ENCODE measurements at places on chromosomes 5 and 9.
A peak's percentile ranks its signal among the peaks of the same experiment; 100 is the strongest.

GRCh38 chr5:167770461-167770860 is 521.0 kb upstream of the WWC1 start:
- no peak for DNase-seq

DNA sequence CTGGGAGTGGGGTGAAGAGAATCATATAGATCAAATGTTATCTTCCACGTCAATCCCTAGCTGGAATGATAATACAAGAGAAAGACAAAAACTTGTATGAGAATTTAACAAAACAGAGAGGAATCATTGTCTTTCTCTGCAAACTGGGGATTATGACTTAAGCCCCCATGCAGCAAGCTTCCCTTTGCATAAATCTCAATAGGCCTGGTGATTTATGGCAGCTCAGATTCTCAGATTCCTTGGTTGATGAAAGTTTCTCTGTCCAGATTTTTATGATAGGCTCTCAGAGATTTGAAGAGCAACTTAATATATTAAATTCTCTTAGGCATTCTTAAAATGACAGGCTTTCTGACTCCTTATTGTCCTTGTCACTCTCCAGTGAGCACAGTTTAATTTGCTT is 56.0 kb downstream of the RASGRF2 start:
- DNase-seq: no peak

GRCh38 chr5:95781101-95781583 is 41.4 kb downstream of the GLRX start:
- DNase-seq: peak; percentile 16

DNA sequence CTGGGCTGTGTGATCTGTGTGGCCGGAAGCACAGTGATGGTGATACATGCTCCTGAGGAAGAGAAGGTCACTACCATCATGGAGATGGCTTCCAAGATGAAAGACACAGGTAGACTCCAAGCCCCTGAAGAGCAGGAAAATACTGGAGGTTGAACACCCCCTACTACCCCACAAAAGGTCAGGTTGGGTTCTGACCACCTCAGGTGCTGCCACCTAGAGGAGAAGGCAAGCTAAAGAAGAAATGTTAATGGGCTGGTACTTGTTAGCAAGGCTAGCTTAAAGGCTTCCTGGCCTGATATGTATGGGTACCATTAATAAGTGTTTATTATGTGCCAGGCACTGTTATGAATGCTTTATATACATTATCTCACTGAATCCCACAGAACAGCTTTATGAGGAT is 11.7 kb downstream of the NIPAL4 start:
- DNase-seq: no peak

DNA sequence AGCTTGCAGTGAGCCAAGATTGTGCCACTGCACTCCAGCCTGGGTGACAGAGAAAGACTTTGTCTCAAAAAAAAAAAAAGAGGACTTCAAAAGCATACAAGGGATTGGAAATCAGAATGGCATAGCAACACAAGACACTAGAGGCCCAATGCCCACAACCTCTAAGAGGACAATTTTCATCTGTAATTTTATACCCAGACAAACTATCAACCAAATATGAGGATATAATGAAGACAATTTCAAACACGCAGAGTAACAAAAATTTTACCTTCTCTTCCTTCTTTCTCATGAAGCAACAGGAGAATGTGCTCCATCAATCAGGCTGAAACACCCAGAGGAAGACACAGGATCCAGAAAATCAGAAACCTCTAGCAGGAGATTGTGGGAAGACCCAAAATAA is 46.8 kb downstream of the GCNT4 start:
- DNase-seq: no peak

- DNase-seq: no peak
These were observed 83.5 kb upstream of the RIOK2 start for GRCh38 chr5:97266576-97266975.

DNA sequence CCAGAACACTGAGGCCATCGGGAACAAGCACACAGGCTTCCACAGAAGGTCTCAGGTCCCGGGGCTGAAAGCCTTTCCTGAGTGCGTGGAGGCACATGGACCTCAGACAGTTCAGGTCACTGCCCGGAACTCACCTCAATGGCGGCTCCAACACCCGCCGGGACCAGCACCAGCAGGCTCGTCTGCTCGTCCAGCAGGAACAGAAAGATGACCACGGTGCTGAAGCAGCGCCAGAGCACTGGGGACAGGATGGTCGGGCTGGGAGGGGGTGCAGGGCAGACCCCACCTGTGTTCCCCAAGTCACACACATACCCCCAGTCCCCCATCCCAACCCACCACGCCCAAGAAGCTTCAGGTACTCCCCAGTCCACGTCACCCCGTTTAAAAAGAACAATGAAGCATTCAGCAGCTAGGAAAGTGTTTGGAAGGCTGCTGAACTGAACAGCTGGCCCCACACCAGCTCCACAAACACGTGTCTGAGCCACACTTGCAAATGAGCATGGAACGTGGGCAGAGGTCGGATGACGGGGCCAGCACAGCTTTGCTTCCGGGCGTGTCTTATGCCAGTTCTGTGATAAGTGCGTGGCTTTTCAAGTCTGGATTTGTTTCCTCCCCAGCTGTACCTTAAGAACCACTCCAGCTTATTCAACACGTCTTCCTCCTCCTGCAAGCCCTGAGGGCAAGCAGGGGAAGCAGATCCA is 14.6 kb downstream of the CLPTM1L start:
- DNase-seq: no peak

DNA sequence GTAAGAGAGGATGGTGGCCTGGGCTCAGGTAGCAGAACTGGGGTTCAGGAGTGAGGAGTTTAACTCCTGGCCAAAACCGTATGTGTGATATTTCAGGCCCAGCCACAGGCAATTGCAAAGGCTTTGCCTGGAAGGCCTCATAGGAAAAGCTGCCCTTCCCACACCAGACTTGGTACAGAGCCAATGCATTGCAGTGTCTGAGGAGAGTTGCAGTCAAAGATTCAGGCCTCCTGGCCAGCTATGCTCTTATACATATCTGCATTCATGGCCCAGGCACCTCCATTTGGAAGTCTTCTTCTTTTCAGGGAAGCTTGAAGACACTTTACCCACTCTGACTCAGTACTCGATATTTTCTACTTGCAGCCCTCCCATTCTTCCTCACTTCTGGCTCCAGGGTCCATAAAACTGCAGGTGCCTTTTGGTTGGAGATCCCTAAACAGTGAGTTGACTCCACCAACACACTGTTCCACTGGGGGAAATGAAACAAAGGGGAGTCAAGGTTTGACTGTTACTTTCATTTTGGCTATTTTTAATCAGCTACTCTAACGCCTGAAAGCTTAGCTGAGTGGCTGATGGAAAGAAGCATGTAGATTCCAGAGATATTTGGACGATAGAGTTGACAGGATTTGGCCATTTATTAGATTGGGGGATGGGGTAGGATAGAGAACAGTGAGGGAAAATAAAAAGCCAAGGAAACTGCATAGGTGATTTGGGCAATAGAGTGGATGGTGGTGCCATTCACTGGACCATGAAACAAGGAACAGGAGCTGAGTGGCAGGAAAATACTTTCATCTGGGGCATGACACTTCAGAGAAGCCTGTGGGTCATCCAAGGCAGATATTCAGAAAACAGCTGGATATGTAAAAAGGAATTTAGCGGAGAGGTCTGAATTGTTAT is 30.6 kb upstream of the IL33 start:
- no peak for DNase-seq

GRCh38 chr5:2901096-2901495 is 149.6 kb upstream of the IRX2 start:
- no peak for DNase-seq

GRCh38 chr5:125043781-125044391 is 297.4 kb upstream of the ZNF608 start:
- peak; percentile 11 for DNase-seq

DNA sequence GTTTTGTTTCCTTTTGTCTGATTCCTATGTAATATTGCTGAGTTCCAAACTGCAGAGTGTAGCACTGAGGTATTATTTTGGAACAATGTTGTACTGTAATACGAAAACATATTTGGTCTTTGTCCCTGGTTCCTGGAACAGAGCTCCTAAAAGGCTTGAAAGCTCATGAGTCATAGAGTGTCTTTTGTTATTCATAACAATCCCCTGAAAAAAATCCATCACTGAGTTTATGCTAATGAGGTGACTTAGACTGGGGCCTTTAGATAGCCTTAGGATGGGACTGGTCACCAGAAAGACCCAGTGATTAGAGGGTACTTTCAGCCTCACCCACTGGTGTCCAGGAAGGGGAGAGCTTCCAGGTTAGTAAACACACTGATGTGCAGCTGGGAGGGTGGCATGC is 132.7 kb upstream of the POU5F2 start:
- no peak for DNase-seq

DNA sequence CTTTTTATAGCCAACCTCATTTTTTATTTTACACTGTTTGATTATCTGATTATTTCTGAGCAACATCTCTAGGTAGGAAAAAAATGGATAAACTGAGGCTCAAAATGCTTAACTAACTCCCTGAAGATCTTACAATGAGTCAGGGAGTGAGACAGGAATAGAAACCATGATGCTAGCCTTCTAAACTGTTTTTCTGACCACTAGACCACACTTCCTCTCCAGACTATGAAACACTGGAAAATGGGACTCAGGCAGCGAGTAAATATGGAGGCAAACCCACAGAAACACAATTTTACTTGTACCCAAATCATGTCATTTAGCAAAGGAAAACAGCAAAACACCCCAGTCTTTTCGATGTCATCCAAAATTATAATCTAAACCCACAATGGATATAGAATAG is 129.9 kb upstream of the ANKH start:
- no peak for DNase-seq

GRCh38 chr9:78928625-78929405 is 631.9 kb downstream of the PSAT1 start:
- DNase-seq: no peak

DNA sequence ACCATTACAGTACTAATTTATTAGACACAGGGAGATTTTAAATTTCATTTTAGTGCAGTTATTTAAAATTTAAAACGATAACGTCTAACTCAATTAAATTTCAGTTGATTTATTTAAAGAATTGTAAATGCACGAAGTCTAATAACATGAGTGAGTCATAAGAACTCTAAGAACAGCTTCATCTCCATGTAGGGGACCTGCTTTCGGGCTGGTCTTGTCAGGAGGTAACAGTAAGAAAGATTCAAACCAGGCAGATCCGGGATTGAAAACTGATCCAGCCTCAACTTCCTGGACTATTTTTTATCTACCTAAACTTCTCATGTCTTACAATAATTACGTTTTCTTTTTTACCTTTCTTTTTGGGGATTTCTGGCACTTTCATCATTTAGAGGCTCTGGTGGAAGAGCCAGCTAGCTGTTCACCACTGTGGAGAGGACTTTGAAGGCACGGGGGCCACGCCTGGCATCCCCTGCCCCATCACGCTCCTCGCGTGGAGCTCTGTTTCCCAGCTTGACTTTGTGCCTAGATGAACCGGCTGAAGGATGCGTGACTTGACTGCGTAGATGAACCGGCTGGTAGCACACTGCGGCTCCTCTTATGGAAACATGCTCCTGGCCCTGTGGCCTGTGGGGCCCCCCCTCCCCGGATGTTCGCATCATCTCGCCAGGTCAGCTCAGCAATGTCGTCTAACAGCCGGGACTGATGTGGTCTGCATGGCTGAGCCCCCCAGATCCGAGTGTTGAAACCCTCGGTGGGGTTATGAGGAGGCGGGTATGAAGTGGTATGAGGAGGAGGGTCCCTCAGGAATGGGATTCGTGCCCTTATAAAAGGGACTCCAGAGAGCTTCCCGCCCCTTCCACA is 26.0 kb downstream of the NDUFS6 start:
- no peak for DNase-seq

DNA sequence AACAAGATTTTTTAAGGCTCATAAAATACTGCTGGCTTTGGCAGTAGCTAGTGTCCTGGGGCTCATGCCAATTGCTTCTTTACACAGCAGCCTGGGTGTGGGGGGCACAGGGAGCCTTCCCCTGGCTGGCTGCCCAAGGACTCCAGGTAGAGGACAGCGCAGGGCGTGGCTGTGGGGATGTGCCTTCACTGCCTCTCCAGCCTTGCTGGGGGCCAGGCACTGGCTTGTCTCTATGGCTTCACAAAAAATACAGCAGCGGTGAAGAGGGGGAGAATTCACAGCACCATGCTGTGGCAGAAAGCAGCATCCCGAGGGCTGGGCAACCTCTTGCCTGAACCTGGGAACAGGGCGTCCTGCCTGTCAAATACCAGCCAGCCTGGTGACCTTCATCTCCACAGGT is 57.4 kb downstream of the DAP start:
- no peak for DNase-seq

GRCh38 chr5:19555436-19555835 is 432.6 kb downstream of the CDH18 start:
- DNase-seq: no peak

- peak; percentile 32 for DNase-seq
These were observed 307.8 kb downstream of the GADD45G start for GRCh38 chr9:89912605-89912953.

- no peak for DNase-seq
These were observed 38.6 kb downstream of the RANBP6 start for GRCh38 chr9:5976674-5977397.

DNA sequence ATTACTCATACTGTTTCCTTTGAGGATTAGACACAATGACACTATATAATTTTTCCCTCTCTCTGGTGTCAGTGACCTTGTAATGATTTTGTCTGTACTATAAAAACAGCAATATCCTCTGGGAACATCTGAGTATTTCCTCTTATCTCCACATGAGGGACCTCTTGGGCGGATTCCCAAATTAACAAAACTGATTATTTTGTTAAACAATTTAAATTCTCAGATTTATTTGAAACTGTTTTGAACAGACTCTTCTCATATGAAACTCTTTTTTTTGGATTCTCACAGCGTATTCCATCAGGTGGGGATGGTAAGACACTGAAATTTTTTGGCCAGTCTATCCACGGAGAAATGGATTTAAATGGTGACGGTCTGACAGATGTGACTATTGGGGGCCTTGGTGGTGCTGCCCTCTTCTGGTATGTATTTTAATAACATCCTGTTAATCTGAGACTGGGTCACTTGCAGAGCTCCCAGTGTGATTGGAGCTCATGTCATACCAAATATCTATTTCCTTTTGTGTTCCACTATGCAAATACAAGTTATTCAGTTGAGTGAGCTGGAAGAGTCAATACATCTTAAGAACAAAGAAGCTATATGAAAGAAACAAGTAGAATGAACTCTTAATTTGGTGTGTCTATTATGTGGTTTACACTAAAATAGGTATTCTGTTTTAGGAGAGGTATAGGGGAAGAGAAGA is 73.8 kb upstream of the ITGA2 start:
- no peak for DNase-seq

DNA sequence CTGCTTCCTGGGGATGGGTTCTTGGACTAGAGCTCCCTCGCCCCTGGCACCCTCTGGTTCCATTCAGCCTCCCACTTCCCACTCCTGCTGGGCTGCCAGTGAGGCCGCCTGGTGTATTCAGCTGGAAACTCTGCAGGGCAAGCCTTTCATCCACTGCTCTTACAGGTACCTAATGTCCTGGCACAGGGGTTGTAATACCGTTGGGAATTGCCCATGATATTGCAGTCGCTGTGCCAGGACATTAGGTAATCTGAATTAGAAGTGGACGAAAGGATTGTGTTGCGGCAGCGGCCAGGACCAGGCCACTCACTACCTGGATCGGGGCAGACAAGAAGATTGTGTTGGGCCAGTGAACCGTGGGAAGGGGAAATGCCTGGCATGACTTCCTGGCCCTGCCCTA is 13.1 kb downstream of the TMOD1 start:
- DNase-seq: no peak

All from DMS79 treated with DMSO at 0.1 percent for 48 hours (cell line).